ENCODE measurements at places on chromosomes 13 and 19.

DNA sequence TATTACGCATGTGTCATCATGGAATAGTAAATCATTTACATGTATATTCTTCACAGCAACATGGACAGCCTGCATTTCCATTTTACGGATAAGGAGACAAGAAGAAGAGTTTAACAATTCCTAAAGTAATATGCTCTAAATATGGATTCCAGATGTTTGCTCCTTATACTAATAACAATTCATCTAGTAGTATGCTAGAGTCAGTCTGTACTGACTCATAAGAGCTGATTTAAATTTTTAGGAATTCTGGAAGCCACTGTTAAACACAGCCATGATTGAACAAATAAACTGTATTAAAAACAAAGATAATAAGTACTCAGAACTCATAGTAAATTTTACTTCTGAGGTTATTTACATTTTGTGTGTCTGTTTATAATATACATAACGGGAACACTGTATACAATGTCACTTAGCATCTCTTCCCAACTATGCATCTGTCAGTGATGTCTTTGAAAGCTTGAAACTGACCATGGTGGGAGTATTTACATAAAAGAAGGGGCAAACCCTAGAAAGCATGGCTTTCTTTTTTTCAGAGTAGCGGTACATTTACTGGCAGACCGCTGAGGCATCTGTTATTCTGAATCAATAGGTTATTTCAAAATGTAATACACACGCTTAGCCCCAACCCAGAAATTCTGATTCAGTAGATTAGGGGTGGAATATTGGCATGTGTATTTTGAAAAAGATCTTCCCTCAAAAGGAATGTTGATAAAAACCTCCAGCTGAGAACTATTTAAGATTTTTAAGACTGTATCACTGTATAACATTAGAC lies 12.9 kb downstream of the ZC3H13 start:
- peaks cover 49% of the 10 kb centered on the region for H3K36me3 ChIP-seq
- H3K27me3 ChIP-seq, result no peaks in the 10 kb centered on the region
- H3K27ac ChIP-seq, result no peak overlapping the region
- DNase-seq, result no peak
- peaks cover 2% of the 10 kb centered on the region for H3K4me1 ChIP-seq
- H3K4me3 ChIP-seq, result no peak overlapping the region

DNA sequence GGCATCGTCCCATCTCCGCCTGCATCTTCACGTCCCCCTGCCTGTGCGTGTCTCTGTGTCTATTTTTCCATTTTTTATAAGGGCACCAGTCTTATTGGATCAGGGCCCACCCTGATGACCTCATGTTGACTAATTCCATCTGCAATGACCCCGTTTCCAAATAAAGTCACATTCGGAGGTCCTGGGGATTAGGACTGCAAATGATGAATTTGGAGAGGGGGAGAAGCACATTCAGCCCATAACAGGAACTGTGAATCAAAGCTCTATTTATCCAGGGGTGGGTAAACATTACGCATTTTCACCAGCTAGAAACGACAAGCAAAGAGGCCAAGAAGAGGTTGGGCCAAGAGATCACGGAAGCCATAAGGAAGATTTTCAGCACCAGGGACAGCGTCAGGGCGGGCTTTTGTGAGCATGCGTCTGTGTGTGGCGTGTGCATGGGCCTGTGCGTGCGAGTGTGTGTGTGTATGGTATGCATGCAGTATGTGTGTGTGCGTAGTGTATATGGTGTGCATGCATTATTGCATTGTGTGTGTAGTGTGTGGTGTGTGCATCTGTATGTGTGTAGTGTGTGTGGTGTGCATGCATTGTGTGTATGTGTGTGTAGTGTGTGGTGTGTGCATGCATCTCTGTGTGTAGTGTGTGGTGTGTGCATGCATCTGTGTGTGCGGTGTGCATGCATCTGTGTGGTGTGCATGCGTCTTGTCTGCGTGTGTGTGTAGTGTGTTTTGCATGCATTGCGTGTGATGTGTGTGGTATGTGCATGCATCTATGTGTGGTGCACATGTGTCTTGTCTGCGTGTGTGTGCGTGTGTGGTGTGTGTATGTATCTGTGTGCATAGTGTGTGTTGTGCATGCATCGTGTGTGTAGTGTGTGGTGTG lies 19.6 kb downstream of the CELF5 start:
- H3K4me1 ChIP-seq, result no peaks in the 10 kb centered on the region
- H3K27ac ChIP-seq, result no peak overlapping the region
- peak; percentile 68 for DNase-seq
- H3K36me3 ChIP-seq, result no peaks in the 10 kb centered on the region
- H3K27me3 ChIP-seq, result no peaks in the 10 kb centered on the region
- H3K4me3 ChIP-seq, result no peak overlapping the region

DNA sequence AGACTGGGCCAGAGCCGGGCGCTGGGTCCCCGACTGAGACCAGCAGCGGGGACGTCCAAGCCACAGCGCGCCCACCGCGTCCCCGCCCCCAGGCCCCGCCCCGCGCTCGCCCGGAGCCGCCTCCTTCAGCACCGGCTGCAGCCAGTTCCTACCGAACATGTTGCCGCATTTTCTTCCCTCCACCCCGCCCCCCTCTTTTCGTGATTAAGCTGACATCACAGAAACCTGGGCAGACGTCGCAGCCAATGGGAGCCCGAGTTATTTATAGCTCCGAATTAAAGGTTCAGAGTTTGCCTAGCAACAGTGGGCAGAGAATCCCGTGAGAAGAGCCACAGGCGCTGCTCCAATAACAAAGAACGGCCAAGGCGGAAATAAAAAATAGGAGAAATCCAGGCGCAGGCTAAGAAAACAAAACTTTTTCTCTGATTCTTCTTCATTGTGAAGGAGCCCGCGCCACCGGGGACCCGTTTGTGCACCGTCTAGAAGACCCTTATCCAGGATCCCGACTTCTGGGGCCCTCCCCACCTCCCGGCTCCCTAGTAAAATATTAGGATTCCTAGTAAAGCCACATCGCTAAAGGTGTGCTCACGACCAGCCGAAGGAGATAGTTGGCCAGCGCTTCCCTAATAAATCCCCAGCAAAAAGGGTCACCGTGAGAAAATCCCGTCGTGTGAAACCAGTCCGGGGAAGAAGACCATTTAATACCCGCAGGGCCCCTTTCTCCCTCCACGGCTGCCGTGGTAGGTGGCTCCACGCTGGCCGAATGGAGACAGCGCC lies 61.7 kb downstream of the SERP2 start:
- H3K27me3 ChIP-seq, result peaks cover 36% of the 10 kb centered on the region
- DNase-seq, result peak; percentile 93
- peak overlapping the region; percentile 73 for H3K4me3 ChIP-seq
- H3K27ac ChIP-seq, result peak overlapping the region; percentile 44

DNA sequence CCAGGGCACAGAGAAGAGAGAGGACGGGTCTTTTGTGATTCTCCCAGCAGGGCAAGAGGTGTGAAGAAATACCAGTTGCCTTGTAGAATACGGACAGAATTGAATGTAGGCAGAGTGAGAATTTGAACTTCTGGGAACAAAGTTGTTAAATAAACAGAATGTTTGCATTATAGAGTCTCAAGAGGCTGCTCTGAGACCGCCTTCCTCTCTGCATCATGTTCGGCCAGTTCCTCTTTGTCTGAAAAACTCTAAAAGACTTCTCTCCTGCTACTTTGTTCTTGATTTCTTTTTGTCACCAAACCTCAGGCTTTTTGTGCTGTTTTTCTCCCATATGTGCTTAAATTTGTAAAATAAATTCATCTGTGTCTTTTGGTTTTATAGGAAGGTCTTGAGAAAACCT lies 256.4 kb downstream of the DLEU7 start:
- H3K4me3 ChIP-seq, result no peak overlapping the region
- H3K27me3 ChIP-seq, result peaks cover 3% of the 10 kb centered on the region
- no peak overlapping the region for H3K27ac ChIP-seq
- H3K4me1 ChIP-seq, result peaks cover 30% of the 10 kb centered on the region
- no peaks in the 10 kb centered on the region for H3K36me3 ChIP-seq
- DNase-seq, result no peak

DNA sequence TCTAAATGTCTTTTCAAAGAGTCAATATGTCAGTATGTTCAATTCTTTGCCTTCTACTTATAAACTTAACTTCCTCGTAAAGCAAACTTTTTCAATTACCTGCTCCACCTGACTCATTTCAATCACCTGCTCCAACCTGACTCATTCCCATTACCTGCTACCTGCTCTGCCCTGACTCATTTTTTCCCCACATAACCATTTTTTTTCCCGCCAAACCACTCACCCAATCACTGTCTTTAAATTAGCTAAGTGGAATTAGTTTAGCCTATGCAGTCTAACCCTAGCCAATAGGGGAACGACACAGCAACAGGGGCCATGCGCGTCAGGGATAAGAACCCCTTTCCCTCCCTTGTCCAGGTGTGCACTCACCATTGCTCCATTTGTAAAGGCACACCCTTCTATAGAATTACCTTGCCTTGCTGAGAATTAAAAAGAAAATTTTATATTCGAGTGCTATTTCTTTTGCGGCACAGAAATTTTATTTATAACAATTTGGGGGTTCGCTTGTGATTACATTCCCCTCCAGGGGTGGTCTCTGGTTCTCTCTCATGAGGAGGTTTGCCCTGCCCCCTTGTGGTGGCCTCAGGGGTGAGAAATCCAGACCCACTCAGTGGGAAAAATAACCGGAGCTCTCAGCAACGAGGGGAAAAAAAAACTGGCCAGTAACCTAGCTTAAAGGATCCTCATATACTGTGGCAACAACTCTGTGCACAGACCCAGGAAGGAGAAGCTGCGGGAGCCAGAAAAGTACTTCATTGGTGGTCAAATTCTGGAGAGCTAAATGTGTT lies 193.1 kb downstream of the ZNF486 start:
- no peak overlapping the region for H3K4me3 ChIP-seq
- no peaks in the 10 kb centered on the region for H3K4me1 ChIP-seq
- H3K27ac ChIP-seq, result no peak overlapping the region
- H3K36me3 ChIP-seq, result no peaks in the 10 kb centered on the region

DNA sequence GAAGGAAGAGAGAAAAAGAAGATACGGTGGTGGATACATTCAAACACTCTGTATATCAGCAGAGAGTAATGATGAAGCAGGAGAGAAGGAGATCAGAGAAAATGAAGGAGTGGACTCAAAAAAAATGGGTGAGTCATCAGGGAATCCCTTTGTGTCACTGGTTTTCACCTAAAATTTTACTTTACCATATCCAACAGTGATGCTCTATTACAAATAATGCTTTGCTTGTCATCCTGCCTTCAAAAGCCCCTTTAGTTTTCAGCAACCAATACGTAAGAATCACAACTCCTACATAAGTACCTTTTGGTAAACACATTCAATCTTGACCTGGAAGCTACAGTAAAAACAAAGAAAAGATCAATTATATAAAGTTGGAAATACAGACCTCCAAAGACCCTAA lies 88.8 kb downstream of the ENOX1 start:
- no peak overlapping the region for H3K4me3 ChIP-seq
- H3K36me3 ChIP-seq, result no peaks in the 10 kb centered on the region
- H3K27me3 ChIP-seq, result peaks cover 31% of the 10 kb centered on the region
- H3K27ac ChIP-seq, result no peak overlapping the region

GRCh38 chr13:102399791-102400674 lies 1.8 kb downstream of the FGF14 start:
- H3K36me3 ChIP-seq, result peaks cover 3% of the 10 kb centered on the region
- DNase-seq, result no peak
- peak overlapping the region; percentile 26 for H3K4me3 ChIP-seq
- peaks cover 66% of the 10 kb centered on the region for H3K27me3 ChIP-seq
- H3K4me1 ChIP-seq, result peaks cover 25% of the 10 kb centered on the region

- H3K4me1 ChIP-seq, result peaks cover 40% of the 10 kb centered on the region
- no peaks in the 10 kb centered on the region for H3K27me3 ChIP-seq
- H3K27ac ChIP-seq, result no peak overlapping the region
- no peak for DNase-seq
Measured at GRCh38 chr13:39960191-39960590, 304.7 kb downstream of the COG6 start.

All from activated CD8-positive, alpha-beta memory T cell treated with anti-CD3 and anti-CD28 coated beads, Interleukin-2, amount 10 ng/mL, durations not matched to agents 7 days and 5 days (primary cell).